Activated CD4-positive, alpha-beta T cell treated with anti-CD3 and anti-CD28 coated beads, Interleukin-2, Interleukin-4, amounts not matched to agents 100 ng/mL and 50 ng/mL, durations not matched to agents 16 hours and 8 hours (primary cell): ENCODE measurements at places on chromosomes 11 and 22.

DNA sequence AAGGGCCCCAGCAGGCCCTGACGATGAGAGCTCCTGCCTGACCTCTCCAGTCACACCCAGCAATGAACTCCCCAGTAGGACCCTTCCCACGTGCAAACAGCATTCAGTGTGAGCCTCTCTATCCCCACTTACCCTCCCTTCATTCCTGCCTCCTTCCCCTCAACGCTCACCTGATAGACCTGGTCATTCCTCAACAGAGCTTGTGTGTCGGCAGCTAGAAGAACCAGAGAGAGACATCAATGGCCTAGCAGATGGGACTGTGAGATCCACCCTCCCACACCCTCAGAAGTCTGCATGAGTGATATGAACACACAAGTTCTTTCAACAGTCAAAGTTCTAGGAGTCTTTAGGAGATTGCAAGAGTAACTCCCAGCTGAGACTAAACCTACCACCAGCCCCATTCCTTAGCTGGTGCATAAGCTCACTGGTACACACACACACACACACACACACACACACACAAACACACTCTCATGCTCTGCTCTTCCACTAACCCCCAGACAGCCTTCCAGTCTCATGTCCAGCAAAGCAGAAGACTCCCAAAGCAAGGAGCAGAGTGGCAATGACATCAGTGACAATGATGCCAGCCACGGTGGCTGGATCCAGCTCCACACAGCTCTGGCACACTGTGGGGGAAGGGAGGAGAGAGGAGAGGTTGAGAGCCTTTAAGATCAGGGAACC lies 3.1 kb downstream of the CD3D start:
- no peak for DNase-seq

DNA sequence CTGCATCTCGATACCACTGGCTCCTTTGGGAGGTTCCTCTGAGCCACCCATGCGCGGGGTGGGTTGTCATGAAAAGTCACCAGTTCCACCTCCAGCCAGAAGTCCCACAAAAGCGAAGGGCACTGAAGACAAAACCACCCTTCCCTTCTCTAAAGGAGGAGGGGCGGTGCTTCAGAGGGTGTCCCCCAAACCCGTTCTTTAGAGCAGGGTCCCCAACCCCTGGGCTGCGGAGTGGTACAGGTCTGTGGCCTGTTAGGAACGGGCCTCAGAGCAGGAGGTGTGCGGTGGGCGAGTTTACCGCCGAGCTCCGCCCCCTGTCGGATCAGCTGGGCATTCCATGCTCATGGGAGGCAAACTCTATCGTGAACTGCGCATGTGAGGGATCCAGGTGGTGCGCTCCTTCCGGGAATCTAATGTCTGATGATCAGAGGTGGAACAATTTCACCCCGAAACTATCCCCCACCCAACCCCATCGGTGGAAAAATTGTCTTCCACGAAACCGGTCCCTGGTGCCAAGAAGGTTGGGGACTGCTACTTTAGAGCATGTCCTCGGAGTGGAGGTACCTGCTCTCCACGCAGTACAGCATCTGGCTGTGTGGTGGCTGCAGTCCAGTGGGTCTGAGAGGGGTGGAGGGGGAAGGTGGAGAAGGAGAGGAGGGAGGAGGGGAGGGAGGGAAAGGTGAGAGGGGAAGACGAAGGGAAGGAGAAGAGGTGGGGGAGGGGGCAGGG lies 72.9 kb upstream of the SEPTIN5 start:
- DNase-seq, result no peak

DNA sequence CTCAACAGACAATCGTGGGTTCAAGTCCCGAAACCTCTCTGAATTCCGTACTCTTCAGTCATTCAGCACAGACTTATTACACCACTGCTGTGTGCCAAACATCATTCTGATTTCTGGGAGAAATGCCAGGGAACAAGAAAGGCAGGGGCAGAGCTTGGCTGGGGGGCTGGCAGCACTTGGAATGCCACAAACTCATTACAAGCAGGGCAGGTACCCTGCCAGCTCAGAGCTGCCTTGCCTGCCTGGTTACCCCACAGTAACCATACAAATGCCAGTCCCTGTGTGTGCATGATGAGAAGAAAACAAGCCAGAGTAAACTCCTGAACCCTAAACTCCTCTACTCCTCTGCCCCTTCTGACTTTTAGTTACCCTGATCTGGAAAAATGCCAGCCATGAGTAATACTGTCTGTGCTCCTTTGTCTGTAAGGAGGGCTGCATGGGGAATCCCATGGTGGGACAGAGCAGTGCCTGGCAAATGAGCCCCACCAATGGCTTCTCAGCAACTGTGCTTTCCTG lies 6.9 kb upstream of the RAD9A start:
- no peak for DNase-seq

DNA sequence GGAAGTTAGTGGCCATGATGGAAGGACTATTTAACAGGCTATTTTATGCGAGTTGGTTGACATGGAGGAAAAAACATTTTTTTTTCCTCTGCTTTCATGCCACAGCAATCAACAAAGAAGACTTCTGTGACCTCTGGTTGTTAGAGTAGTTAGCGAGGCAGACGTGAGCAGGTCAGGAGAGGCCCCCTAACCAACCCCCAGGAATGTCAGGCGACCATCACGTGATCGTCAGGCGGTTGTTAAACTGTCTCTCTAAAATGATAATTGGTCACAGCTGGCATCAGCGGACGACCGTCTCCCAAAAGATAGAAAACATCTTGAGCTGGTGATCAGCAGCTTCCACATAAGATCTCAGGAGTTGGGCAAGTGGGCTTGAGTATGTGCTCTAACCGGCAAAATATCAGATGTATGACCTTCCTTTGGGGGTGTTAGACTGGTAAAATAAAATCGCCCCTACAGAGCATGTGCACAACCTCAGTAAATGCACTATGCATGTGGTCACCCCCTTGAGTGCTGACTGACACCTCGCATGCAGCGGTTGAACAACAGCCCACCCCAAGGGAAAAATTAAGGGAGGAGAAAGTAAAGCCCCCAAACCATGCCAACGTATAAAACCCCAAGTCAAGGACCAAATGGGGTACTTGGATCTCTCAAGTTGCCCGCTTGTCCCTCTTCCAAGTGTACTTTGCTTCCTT lies 20.9 kb upstream of the NARS2 start:
- DNase-seq, result no peak

DNA sequence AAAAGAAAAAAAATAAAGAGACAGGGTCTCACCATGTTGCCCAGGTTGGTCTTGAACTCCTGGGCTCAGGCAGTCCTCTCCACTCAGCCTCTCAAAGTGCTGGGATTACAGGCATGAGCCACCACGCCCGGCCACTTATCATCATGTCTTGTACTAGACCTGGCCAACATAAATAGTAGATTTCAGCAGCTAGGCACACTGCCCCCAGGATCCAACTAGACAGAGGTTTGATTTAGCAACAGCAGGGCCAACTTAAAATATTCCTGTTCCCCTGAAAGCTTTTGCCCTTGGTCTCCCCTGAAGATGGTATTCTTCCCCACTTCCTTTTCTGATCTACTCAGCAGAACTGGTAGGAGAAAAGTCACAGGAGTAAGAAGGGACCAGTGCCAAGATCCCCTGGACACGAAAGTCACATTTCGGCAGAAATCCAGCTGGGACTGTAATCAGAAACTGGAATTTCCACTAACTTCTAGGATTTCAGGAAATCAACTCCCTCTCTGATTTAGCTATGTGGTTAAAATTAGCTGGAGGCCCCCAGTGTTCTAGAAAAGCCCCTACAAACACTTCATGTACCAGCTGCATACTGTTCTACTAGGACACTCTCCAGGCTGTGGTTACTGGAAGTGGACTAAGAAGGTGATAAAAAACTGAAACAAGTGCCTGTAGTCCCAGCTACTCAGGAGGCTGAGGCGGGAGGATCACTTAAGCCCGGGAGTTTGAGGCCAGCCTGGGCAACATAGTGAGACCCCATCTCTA lies 8.9 kb upstream of the PPP2R1B start:
- no peak for DNase-seq

DNA sequence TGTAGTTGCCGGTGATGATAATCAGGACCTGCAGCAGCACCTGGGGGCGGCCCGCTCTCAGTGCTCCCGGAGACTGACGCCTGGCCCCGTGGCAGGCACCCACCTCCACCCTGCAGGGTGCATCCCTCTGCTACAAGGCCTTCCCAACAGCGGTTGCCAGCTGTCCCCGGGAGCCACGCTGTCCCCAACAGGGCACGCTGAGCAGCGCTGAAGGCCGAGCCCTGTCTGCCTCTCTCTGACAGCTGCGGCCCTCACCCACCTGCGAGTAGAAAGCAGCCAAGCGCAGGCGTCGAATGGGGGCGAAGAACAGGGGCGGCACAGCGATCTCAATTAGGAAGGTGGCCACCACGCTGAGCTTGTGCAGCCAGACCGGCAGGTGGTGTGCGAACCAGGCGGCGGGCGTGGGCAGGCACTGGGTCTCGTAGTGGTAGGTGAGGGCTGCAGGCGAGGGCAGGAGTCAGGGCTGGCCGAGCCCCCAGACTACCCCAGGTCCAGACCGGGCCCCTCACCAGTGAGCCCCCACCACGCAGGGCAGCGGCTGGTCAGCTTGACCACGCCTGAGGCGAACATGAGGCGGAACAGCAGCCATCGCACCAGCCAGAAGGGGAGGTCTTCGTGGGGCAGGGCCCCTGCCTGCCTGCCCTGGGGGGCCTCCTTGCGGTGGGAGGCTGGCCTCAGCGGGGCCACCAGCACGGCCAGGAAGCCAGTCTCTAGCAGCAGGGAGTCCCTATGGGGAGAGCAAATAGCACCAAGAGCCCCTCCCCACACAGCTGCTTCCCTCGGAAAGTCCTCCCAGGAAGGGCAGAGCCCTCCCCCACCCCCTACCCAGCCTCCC lies 1.5 kb downstream of the LMF2 start:
- no peak for DNase-seq

DNA sequence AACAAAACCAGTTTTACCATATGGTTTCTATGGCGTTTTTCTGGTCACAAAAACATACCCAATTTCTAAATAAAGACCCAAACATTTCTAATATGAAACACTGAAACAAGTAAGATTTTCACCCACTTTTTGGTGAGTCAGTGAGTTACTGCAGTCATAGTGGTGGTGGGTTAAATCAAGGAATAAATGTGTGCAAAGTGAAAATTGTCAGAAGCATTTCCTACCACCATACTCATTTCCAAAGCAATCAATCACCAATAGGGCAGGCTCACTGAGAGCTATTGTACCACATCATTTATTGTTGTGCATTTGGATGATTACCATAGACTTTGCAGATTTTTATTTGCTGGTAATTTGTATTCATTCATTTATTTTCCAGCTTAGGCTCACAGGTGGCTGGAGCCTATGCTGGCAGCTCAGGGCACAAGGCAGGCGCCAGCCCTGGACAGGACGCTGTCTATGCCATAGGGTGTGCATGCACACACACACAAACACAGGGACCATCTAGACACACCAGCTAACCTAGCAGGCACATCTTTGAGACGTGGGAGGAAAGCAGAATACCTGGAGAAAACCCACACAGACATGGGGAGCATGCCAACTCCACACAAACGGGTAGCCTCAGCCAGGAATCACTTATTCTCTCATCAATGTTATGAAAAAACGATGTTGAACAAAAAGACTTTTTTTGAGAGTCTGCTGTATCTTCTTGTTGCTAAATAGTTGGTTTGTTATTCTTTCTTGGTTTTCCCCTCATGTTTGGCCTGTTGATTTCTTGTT lies 5.1 kb downstream of the FAM118B start:
- DNase-seq, result peak; percentile 20

- no peak for DNase-seq
Observed at GRCh38 chr11:16912692-16913111, 101.5 kb downstream of the PLEKHA7 start.

- no peak for DNase-seq
Observed at GRCh38 chr11:73381589-73381988, 5.4 kb downstream of the RELT start.

- no peak for DNase-seq
Observed at GRCh38 chr11:94560834-94561233, 6.3 kb upstream of the PIWIL4 start.
